ENCODE measurements at places on chromosomes 6 and 20.

GRCh38 chr6:90401933-90402830 is 105.5 kb upstream of the BACH2 start:
- no peak for DNase-seq

GRCh38 chr20:36744243-36744642 is 1.6 kb downstream of the NDRG3 start:
- DNase-seq = no peak

DNA sequence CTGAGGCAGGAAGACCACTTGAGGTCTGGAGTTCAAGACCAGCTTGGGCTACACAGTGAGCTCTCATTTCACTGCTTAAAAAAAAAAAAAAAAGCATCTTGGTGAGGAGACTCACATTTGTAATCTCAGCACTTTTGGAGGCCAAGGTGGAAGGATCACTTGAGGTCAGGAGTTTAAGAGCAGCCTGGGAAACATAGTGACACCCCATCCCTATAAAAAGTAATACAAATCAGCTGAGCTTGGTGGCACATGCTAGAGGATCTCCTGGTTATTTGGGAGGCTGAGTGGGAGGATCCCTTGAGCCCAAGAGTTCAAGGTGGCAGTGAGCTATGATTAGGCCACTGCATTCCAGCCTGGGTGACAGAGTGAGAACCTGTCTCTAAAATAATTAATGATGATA is 29.4 kb upstream of the SYNCRIP start:
- no peak for DNase-seq

DNA sequence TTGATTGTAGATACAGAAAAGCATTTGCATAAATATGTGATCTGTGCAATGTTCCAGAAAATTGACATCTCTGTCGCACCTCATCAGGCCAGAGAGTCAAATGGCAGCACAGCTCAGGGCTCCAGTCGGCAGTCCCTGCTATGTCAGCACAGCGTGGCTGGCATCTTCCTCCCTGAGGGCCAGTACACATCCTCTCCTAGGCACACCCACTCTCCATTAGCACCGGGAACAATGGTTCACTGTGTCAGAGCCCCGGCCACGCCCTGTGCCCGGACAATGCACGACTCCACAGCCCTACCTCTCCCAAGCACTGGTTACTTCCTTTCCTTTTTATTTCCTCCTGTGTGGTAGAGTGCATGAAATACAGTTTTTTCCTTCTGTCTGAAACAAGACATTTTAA is 114.9 kb downstream of the FOXC1 start:
- no peak for DNase-seq

DNA sequence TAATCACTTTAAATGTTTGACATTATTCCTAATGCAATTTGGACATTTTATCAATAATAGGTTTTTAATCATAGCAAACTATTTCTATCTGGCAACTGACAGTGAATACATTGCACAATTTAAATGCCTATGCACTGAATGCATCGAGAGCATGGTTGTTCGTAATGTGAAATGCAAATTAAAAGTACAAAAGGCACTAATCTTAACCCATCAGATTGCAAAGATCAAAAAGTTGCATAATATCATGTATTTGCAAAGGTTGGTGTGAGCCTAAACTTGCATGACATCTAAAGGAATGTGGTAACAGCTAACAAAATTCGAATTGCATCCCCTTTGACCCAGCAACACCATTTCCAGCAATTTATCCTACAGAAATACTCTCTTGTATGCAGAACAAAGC is 469.9 kb upstream of the IRAK1BP1 start:
- no peak for DNase-seq

GRCh38 chr20:31669876-31670275 is 32.2 kb downstream of the COX4I2 start:
- no peak for DNase-seq

GRCh38 chr6:85322446-85323105 is 127.3 kb upstream of the NT5E start:
- no peak for DNase-seq

GRCh38 chr6:20652299-20653084 is 118.2 kb downstream of the CDKAL1 start:
- DNase-seq = no peak

- peak; percentile 69 for DNase-seq
Measured at GRCh38 chr20:22462975-22463914, 121.1 kb downstream of the FOXA2 start.

GRCh38 chr6:5398530-5398929 is 137.2 kb downstream of the FARS2 start:
- DNase-seq = no peak

- DNase-seq = no peak
Measured at GRCh38 chr6:96682017-96682416, 119.1 kb downstream of the FHL5 start.

GRCh38 chr6:104940238-104940892 is 16.5 kb upstream of the LIN28B start:
- DNase-seq = no peak
